Aorta (tissue), 5 donors: ENCODE measurements at places on chromosomes 2 and 18. TPM values are rescaled to one million over a fixed set of nuclear protein-coding genes. Genes with fewer than 3 reads are reported as not detected.

Gene NYAP2
- 1.7 TPM for total RNA-seq

Gene ACMSD
- total RNA-seq = not detected

Gene LBH
- total RNA-seq = 213 TPM

Gene BIN1
- total RNA-seq = 22.9 TPM

Gene IL1R2
- total RNA-seq = 38.3 TPM

Gene LBX2
- 0.75 TPM for total RNA-seq

Gene ABHD3
- total RNA-seq = 17.5 TPM

DNA sequence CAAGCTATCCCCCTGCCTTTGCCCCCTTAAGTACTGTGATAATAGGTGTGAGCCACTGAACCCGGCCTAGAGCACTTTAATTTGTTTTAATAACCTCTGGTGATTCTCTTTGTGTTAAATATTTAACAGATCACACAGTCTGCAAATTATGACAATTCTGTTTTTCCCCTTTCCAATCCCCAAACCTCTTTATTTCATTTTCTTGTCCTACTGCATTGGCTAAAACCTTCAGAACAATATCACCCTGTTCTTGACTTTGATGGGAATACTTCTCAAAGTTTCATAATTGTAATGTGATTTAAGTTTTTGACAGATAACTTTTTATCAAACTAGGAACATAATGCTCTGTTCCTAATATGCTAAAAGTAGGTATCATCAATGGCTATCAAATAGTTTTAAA lies 44.5 kb downstream of the USP37 start:
- DNase-seq = no peak

DNA sequence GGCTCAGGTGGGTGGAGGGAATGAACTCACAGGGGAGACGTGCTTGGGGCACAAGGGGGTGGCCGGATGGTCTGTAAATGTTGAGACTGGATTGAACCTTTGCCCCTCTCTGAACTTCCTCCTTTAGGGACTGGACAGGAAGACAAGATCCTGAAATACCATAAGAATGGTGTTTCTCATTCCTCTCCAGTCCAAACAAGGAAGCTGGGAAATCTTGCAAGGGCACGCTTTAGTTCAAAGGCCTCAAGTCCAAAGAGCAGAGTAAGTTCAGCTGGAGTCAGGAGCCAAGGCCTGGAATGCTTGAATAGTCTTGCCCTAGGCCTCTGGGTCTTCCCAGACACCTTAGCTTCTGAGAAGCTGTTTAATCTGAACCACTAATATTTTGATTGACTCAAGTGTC lies 52.4 kb upstream of the SIX3 start:
- DNase-seq = no peak

DNA sequence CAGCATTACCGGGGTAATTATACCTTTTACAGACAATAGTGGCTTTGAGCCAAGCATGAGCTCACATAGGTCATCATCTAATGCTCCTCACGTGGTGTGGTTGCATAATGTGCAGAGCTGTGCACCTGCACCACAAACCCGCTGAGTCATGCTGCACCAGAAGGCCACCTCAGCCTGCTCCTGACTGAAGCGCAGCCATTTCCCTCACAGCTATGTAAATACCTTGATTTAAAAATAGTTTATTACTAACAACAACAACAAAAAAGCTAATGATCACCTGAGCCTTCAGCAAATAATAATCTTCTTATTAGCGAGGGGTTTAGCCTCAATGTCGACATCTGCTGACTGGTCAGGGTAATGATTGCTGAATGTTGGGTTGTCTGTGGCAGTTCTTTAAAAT lies 238.8 kb downstream of the MBD5 start:
- no peak for DNase-seq

DNA sequence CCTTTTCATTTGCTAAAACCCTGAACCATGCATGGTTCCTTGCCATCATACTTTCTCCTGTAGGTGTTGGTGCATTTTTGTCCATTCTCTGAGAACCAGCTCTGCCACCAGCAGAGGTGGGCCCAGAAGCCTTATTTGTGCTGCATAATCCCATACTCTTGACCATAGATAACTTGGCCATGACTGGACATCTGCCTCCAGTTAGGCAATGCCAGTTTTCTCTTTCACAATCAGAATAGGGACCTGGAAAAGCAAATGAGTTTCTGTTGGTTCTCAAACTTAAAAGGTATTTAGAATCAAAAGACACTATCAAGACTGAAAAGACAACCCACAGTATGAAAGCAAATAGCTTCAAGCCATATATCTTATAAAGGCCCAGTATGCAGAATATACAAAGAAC lies 167.3 kb downstream of the MAIP1 start:
- no peak for DNase-seq

DNA sequence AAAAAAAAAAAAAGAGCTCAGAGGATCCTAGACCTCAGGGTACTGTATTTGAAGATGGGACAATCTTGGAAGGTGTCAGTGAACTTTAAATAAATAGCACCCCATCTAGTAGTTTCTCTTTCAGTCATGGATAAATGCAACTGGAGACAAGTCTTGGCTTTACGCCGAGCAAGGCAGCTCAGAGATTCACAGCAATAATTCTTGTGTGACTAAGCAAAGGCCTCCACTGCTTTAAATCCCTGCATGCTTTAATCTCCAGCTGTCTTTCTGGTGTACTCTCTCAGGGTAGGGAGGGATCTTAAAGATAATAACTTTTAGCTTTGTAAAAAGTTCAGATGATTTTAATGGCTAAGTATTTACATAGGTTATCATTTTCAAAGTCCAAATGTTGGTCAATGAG lies 36.3 kb downstream of the NRXN1 start:
- DNase-seq = no peak

DNA sequence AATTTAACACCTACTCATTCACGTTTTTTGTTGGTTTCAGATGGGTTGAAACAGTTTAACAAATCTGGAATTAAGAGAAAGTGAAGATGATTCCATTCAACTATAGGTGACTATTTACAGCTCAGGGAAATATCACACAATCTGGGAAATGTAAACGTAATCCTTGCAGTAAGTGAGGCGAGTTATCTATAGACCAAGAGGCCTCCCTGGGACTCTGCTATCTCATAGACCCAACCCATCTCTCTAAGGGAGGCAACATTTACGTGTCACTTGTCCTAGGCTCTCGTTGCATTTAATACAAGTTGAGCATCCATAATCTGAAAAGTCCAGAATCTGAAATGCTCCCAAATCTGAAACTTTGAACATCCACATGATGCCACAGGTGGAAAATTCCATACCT lies 2.0 kb upstream of the MOB4 start:
- DNase-seq = no peak

DNA sequence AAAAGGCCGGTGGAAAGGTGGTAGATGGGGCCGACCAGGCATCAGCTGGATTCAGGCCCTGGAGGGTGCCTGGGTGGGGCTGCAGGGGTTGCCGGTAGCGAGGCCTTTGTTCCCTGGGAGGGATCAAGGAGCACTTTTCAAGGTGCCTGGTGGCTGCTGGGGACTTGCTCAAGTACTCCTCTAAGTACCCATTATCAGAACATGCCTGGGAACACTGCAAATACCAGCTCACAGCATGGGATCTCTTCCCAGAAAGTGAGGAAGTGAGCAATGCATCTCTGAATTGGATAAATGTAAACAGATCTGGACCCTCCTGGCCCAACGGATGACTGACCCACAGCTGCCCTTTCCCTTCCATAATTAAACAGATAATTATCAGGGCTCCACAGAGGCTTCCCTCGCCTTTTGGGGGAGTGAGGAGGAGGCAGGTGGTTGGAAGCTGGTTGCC lies 210.5 kb downstream of the SH3RF3 start:
- DNase-seq = no peak

DNA sequence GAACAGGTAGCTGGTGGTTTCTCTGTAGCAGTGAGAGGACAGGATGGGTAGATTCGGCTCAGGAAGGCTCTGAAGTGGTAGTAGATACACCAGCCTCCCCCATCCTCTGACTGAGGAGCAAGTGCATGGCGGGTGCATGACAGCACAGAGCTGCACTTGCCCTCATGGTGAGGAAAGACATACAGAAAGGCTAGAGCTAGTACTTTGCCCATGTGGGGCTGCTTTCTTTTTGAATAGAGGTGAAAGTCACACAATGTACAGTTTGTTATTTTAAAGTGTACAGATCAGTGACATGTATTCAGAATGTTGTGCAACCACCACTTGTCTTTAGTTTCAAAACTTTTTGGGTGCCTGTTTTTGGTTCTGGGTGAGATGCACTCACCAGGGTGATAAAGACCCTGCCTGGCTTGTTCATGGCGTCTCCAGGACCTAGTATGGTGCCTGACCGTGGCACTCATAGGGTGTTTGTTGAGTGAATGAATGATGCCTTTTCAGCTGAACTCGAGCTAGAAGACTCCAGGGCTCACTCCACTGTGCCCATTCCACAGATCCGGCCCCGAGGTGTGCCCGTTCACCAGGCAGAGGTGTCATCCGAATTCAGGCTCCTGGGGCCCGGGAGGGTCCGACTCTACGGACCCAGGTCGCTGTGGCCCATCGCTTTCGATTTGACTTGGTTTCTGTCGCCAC lies 421 bp upstream of the VAMP5 start:
- no peak for DNase-seq

GRCh38 chr2:130370490-130370889 lies 14.6 kb downstream of the PTPN18 start:
- no peak for DNase-seq

DNA sequence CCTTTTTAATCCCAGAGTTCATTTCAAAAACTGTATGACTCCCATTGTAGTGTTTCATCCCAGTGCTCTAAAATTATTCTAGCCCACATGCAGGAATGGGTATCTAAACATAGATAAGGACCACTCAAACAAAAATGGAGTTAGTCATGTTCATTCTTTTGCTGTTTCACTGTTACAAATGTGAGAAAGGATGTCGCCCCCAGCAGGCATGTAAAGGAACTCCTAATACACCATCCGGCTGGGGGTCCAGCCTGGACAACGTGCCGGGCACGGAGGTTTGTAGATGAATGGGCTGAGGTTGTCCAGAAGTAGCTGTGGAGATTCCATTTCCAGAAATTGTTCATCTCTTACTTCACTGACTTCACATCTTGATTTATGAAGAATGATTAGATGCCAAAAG lies 101.9 kb upstream of the RAB12 start:
- no peak for DNase-seq

GRCh38 chr18:80105369-80106167 lies 3.5 kb upstream of the ADNP2 start:
- no peak for DNase-seq

DNA sequence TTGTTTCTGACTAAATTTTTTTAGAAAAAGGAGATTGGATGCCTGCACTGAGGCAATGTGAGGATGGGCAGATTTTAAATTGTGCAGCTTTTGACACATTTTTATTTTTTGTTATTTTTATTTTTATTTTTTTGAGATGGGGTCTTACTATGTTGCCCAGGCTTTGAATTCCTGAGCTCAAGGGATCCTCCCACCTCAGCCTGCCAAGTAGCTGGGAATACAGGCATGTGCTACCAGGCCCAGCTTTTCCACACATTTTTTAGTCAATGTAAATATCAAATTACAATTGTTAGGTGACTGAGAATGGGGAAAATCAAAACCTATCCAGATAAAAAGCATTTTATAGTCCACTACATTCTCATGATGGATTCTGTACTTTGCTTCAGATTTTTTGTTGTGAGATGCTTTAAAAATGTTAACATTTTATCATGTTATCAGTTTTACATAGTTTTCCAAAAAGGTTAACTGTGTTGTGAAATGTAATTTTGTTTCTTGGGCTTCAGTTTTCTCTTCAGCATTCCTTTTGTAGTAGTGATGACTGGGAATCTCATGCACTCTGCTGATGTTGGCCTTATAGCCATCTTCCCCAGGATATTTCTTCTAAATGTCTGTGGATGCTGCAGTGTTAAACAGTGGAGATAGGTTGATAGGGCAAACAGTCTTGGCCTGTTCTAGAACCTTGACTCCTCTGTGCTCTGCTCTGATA lies 41.4 kb downstream of the PKP4 start:
- DNase-seq = no peak

- no peak for DNase-seq
Observed at GRCh38 chr2:115574667-115575066, 1132.2 kb downstream of the DPP10 start.

DNA sequence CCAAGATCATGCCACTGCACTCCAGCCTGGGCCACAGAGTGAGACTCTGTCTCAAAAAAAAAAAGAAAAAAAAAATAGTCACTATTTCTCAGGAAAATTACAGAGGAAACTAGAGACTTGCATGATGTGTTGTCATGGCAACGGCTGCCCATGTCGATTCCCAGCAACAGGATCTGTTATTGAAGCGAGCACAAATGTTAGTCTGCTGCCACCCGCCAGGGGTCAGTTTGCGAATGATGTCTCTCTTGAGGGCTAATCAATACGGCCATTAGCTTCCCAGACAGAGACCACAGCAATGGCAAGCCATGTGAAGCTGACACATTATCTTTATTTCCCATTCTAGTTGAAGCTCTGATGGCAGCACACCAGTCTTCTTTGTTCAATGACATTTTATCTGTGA lies 32.4 kb upstream of the ACYP2 start:
- DNase-seq = no peak
